ENCODE measurements at places on chromosomes 2 and 18.

DNA sequence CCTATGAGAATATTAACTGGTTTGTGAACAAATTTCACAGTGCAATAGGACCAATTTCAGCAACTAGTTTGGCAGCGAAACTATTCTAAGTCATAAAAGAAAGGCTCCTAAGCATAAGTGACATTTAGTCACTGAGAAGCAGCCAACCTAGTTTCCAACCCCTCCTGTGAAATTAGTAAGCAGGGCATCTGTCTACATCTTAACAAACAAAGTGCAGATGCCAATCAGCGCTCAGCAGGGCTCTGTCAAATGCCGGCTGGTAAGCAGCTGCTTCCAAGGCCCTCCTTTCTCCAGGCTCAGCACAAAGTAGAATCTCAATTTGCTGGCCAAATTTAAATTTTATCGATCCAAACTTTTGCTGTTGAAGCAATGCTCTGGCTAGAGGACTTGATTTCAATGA, 124.7 kb downstream of the ICOS start:
- DNase-seq = no peak
- no peaks in the 10 kb centered on the region for H3K4me1 ChIP-seq
- H3K27ac ChIP-seq = no peak overlapping the region
- H3K36me3 ChIP-seq = no peaks in the 10 kb centered on the region
- H3K27me3 ChIP-seq = no peaks in the 10 kb centered on the region
- H3K4me3 ChIP-seq = no peak overlapping the region

DNA sequence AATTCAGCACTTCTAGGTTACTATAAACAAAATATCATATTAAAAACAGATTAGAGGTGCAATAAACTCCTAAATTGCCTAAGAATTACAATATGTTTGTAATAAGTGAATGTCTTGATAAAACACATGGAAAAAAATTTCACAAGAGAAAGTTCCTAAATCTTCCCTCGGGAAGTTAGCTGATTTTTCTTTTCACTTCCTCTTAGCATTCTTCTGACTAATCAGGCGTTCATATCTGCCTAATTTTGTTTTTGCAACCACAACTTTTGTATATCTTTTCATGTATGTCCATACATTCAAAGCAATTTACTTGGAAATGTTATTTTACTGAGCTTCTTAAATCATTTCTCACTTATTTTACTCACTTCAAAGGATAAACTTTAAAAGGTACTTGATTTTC, 88.5 kb downstream of the RTTN start:
- H3K4me3 ChIP-seq = no peak overlapping the region
- H3K4me1 ChIP-seq = no peaks in the 10 kb centered on the region
- no peak overlapping the region for H3K27ac ChIP-seq
- no peaks in the 10 kb centered on the region for H3K27me3 ChIP-seq

DNA sequence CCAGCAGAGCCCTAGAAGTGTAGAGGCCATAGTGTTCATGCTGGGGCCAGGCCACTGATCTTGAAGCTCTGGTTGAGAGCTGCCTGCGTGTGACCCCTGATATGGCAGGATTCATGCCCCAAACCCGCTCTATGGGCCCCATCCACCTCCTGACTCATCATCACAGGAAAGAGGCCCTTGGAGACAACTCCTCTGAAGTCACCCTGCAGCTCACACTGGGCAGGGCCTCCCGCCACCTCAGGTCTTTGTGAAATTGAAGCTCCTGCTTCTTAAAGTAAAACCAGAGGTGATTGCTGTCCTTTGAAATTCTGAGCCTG, 12.0 kb upstream of the TUBB6 start:
- peaks cover 6% of the 10 kb centered on the region for H3K27me3 ChIP-seq
- no peaks in the 10 kb centered on the region for H3K36me3 ChIP-seq
- H3K4me1 ChIP-seq = no peaks in the 10 kb centered on the region
- H3K27ac ChIP-seq = no peak overlapping the region

DNA sequence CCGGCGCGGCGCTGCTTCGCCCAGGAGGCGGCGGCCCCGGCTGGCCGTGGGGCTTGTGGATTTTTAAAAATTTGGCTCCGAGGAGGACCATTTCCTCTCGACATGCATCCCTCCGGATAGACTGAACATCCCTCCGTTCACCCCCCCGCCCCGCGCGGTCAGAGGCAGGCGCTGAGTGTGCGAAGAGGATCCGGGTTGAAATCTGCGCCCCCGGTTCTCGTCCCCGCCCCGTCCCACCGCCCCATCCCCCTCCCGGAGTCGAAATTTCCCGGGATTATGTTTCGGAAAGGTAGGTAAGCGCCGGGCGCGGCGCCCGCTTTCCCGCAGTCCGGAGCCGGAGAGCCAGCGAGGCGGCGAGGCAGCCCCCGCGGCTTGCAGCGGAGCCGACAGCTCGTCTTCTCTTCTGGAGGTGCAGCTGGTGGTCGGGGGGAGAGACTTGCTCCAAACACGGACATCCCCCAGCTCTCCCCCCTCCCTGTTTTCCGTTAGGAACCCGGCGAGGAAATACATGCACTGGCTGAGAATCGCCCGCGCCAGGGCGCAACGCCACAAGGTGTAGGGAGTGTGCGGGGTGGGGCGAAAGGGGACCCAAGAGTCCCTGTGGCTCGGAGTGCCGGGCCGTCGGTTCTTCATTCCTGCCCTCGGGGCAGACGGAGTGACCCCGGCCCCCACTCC, at the start of gene PRKCE:
Gene PRKCE, plus strand, starts transcription at position 261 of the 675 bp plus-strand sequence.
- peak within 1 kb of the TSS; percentile 97 for H3K4me3 ChIP-seq
- no peaks in the 10 kb centered on the region for H3K27me3 ChIP-seq
- H3K4me1 ChIP-seq = peaks cover 21% of the 10 kb centered on the region
- peak within 1 kb of the TSS; percentile 58 for H3K27ac ChIP-seq
